ENCODE measurements at places on chromosomes 5 and 9.

- DNase-seq: no peak
These were observed 24.4 kb downstream of the SKIC3 start for GRCh38 chr5:95530416-95530815.

DNA sequence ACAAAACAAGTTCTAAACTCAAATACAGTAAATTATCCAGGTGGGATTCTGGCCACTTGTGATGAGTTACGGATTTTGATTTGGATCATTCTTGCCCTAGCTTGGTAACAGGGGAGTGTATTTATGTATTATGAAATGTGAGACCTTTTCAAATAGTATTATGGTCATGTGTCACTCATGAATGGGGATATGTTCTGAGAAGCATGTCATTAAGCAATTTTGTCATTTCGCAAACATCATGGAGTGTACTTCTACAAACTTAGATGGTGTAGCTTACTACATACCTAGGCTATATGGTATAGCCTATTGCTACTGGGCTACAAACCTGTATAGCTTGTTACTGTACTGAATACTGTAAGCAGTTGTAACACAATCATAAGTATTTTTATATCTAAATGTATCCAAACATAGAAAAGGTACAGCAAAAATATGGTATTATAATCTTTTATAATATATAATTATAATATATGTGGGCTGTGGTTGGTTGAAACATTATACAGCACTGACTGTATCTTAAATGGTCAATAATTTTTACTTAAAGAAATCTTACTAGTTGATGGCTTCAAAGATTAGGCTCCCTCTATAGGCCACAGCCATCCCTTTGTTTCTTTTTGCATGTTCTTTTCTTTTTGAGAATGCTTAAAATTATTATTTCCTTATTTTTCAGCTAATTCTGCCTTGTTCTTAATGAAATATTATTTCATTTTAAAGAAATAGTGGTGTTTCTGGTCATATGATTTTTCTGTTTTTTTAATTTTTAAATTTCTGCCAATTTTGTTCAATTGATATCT, 128.4 kb downstream of the MAST4 start:
- no peak for DNase-seq

DNA sequence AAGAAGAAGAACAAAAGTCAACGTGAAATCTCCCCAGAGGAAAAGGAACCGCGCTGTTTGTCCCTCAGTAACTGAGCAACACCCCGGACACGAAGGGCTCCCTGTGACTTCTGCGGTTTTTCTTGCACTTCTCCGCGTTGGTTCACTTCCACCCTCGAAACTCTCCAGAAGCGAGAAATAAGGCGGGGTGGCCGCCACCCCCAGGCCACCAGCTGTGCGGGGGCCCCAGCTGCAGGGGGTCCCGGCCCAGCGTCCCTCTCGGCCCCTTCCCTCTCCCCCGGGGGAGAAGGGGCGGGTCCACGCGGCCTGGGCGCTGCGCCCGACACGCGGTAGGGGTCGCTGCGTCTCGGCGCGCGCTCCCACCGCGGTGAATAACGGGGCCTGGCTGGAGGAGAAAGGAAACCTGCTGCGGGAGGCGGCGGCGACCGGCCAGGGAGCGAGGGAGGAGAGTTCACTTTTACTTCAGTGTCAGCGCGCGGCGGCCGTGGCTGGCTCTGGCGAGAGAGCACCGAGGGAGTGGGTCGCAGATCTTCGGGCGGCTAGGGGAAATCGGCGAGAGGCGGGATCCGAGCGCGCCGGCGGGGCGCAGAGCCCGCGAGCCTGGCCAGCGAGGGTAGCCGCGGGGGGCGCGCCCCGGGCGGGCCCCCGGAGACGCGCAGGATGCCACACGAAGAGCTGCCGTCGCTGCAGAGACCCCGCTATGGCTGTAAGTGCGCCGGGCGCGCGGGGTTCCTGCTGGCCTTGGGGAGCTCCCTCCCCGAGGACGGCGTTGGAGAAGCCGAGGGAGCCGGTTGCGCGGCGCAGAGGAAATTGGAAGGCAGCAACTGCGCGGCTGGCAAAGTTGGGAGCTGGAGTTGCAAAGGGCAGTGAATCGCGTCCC, at the start of gene IQGAP2:
TSS of gene IQGAP2 (plus strand) at position 400 of the 880 bp plus-strand sequence. CDS start at position 661, 261 bp downstream.
- peak; percentile 86 for DNase-seq

- DNase-seq: no peak
These were observed 147.0 kb downstream of the PSAT1 start for GRCh38 chr9:78443946-78444345.

DNA sequence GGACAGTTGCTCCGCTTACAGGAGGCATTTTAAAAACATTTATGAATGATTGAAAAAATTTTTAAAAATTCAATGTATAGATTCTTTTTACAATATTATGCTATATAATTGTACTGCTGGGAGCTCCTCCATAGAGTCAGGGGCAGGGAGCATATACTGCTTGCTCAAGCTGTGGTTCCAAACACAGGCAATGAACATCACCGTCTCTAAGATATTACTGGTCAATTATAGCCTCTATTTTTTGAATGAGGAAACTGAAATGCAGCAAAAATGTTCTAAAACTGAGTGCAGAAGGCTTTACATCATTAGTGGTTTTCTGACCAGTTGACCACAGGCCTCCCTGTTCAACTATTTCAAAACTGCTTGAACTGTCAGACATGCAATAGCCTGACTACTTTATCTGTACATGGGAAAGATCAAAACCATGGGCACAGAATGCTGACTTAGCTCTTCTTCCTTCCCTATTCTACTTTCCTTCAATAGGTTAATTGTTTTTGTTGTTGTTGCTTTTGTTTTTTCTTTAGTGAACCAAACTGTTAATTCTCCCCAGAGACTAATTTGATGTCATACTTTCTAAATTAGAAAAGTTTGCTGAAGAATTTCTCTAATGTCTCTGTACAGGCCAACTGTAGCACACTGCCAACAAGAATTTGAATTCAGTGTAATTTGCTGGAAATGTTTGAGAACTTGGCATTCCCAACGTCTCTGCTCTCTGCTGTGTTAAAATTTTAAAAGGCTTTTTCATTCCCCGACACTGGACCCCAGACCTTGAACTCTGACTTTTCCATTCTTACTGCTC, 107.6 kb upstream of the MPDZ start:
- DNase-seq: no peak

DNA sequence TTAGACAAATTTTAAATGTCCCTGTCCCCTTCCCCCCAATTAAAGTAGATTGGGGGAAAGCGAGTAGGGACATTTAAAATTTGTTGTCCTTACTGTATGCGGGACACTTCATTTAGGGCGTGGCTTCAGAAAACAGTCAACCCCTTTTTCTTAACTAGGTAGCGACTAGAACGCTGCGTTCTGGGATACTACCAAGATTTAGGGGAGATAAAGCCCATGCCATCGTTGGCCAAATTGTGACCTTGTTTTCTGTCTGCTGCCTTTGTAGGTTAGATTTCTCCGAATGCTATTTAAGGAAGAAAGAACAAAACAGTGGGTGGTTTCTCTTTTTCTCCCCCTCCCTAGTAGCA, 1.2 kb downstream of the CKS2 start:
- peak; percentile 44 for DNase-seq

DNA sequence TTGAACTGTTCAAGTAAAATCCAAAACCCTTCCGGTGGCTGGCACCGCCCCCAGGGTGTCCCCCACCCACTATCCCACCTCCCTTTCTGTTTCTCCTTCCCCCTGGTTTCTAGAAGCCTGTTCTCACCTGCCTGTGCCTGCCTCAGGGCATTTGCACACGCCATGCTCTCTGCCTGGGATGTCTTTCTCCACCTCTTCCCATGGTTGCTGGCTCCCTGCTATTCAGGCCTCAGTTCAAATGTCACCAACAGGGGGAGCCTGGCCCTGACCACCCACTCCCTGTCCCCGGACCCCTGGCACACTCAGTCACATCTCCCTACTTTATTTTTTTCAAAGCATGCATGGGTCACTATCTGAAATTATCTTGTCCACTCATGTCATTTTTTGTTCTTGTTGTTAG, 39.9 kb upstream of the EEIG1 start:
- DNase-seq: no peak

- DNase-seq: no peak
These were observed 72.5 kb upstream of the SARDH start for GRCh38 chr9:133810556-133811195.

DNA sequence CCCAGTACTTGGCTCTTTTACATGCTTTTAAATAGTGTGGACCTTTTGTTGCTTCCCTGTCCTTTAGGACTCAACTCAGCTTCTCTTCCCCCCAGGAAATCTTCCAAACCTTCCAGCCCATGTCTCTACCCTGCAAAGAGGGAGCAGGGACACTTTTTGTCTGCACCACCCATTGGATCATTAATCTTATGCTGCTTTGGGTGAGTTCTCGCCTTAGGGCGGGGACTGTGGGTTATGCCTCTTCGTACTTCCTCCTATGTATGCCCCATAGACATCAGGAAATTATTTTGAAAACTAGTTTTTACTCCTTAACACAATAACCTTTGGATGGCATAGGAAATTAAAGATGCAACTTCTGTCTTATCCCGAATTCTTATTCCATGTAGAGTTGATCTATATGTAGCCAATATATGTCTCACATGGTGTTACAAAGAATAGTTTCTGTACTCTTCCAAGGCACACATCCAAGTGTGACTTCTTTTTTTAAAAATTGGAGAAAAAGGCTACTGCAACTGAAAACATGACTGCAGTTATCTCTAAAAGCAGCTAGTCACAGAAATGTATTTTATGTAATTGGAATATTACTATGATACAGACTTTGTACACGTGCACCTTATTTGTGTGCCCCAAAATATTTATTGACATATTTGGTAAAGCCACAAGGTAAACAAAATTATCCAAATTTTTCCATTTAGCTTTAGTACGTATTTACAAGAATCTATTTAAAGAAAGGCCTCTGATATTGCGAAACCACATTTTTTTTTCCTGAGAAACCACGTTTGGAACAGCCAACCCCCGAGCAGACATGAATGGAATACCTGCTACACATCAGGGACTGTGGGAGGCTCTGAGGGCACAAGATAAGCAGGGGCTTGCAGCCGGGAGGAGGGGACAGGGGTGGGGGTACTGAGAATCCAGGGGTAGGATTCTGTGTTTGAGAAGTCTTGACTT, 133.6 kb downstream of the WDR41 start:
- no peak for DNase-seq

GRCh38 chr5:112586596-112587062, 151.1 kb upstream of the APC start:
- no peak for DNase-seq

DNA sequence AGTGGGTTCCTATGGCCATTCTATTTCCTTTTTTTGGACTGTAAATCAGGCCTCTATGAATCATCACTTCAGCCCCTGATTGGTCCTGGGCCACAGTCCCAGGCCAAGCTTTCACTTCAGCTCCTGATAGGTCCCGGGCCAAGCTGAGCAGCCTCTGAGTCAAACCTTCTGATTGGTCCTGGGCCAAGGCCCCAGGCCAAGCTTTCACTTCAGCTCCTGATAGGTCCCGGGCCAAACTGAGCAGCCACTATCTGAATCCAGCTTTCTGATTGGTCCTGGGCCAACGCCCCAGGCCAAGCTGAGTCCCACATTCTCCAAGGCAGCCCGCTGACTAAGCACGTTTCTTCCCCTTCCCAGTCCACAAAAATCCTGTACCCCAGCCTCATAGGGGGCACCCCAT, 1972.9 kb upstream of the ACO1 start:
- no peak for DNase-seq

- no peak for DNase-seq
These were observed 15.8 kb upstream of the LRRC70 start for GRCh38 chr5:62562867-62563266.

DNA sequence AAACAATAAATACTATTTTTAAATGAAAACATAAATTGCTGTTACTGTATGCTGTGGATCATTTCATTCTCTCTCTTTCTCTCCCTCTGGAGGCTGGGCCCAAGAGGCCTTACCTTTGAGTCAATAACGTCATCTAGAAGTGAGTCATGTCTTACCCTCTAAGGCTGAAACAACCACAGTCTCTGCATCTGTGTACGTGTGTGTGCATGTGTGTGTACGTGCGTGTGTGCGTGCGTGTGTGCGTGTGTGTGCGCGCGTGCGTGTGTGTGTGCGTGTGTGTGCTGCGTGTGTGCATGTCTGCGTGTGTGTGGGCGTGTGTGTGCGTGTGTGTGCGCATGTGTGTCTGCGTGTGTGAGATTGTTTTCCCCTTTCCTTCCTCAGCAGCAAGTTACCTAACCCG, 13.6 kb upstream of the IL17B start:
- peak; percentile 27 for DNase-seq

DNA sequence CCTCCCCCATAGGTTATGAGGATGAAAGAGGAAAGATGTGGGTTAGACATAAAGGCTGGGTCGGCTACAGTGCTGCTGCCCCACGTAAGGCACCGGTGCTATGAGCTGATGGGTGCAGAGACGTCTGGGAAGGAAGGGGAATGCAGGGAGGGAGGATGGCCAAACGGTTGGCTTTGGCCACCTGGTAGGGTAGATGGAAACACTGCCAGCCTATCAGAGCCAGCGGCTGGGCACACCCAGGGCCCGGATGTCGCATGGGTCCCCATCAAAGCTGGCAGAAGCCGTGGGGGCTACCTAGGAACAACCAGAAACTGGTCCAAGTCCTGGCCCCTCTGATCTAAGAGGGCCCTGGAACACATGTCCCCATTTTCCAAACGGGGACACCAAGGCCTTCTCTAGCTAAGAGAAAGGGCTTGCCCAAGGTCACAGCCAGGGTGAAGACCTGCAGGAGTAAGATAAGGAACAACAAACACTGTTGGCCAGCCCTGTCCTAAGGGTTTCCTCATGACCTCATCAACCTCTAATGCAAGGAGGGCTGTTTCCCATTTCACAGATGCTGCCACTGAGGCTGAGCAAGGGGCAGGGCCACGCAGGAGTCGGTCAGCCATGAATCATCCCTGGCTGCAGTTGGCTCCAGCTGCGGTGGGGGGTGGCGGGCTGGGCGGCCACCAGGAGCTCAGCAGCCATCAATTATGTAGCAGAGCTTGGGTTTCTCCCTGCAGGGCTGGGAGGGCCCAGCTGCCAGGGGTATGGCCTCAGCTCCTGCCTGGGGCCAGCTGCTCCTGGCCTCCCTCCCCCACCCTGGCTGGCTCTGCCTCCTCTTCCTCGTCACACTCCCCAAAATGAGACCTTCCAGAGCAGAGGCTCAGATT, 4.9 kb downstream of the SH3GLB2 start:
- no peak for DNase-seq

GRCh38 chr9:71652480-71652879, 115.8 kb downstream of the CEMIP2 start:
- DNase-seq: no peak

- no peak for DNase-seq
These were observed 802.1 kb upstream of the SEMA6A start for GRCh38 chr5:117376748-117377147.

- DNase-seq: peak; percentile 17
These were observed 18.7 kb upstream of the WNT8A start for GRCh38 chr5:138065102-138065501.

GRCh38 chr5:139104577-139105276, 93.4 kb downstream of the SIL1 start:
- DNase-seq: no peak

GRCh38 chr5:81949462-81949861, 22.4 kb upstream of the ATG10 start:
- no peak for DNase-seq

- no peak for DNase-seq
These were observed 166.5 kb downstream of the MAPKAP1 start for GRCh38 chr9:125540497-125540896.
